ENCODE measurements at places on chromosomes 11 and 22.
A peak's percentile ranks its signal among the peaks of the same experiment; 100 is the strongest.

DNA sequence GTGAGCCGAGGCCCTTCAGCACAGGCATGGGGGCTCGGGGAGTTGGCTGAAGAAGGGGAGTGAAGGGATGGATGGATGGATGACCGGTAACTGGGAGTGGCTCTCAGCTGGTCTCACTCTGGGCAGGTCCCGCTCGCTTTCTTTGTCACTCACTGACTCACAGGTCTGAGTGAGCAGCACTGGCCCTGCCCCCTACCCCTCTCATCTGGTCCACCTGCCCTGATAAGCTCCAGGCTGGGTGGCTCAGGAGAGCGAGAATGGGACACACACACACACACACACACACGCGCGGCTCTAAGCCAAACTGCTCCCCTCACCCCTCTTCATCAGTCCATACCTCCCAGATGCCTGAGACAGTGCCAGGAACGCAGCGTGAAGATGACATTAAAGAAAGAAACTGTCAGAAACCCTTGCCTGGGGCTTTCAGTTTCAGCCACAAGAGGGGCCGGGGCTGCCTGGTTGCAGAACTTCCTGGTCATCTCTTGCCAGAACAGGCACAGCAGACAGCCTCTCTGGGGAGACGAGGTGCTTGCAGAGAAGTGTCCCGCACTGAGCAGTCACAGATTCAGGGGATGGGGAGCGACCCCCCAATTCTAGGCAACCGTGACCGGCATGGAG, 16.5 kb upstream of the SHISAL1 start:
- DNase-seq: peak; percentile 13

- DNase-seq: no peak
Measured at GRCh38 chr11:29296680-29297079, 720.1 kb downstream of the KCNA4 start.

- DNase-seq: peak; percentile 55
Measured at GRCh38 chr22:50731811-50732624, 6.0 kb upstream of the ACR start.

- DNase-seq: no peak
Measured at GRCh38 chr11:7547687-7548086, 33.9 kb downstream of the PPFIBP2 start.

DNA sequence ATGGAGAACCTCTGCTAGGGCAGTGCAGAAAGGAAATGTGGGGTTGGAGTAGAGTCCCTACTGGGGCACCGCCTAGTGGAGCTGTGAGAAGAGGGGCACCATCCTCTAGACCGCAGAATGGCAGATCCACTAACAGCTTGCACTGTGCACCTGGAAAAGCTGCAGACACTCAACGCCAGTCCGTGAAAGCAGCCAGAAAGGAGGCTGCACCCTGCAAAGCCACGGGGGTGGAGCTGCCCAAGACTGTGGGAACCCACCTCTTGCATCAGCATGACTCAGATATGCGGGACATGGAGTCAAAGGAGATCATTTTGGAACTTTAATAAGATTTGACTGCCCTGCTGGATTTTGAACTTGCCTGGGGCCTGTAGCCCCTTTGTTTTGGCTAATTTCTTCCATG, 8.7 kb downstream of the TSKU start:
- DNase-seq: peak; percentile 88

DNA sequence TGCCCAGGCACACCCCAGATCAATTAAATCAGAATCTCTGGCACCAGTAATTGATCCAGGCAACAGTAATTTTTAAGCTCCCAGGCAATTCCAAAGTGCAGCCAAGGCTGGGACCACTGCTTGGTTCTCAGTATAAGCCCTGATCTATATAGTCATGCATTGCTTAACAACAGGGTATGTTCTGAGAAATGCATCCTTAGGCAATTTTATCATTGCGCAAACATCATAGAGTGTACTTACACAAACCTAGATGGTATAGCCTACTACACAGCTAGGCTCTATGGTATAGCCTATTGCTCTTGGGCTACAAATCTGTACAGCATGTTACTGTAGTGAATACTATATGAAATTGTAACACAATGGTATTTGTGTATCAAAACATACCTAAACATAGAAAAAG, 651 bp upstream of the C11orf42 start:
- peak; percentile 14 for DNase-seq

GRCh38 chr22:24133187-24133965, 47.9 kb upstream of the SUSD2 start:
- DNase-seq: peak; percentile 58

GRCh38 chr11:117900121-117900648, 23.7 kb upstream of the FXYD6 start:
- DNase-seq: no peak

DNA sequence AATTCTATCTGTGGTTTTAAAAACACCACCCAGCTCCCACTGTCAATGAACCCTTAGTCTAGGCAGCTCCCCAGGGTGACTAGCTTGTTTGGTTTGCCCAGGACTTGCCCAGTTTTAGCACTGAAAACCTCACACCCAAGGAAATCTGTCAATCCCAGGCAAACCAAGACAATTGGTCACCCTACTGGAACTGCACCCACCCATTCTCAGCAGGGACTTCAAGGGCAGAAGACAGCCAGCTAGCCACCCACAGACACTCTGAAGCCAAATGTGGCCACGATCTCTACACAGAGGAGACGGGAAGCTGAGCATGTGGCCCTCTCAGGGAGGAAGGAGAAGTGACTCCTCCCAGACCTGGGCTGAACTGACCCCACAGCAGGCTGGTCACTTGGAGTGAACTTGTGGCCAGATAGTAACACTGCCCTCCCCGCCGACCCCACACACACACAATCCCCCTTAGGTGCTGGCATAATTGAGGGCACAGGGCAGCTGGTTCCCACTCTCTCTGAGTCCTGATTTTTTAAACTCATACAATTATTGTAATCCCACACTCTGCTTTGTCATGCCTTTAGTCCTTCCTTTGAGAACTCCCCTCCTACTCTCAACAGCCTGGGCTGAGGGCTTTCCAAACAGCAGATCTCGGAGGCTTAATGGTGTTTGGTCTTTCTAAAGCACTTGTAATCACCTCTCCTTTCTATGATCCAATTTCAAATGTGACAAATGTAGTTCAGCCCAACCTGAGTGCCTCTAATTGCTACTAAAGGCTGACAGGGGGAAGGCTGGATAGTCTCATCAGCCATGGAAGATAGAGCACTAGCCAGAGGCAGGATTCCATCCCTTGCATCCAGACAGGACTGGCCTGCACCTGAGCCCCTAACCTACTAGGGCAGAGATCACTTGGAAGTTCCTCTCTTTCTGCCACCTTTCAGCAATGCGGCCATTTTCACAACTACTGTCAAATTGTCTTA, 74.7 kb upstream of the DRD2 start:
- DNase-seq: no peak

GRCh38 chr22:33000342-33001280, 57.6 kb downstream of the SYN3 start:
- peak; percentile 63 for DNase-seq

- no peak for DNase-seq
Measured at GRCh38 chr11:35850191-35850590, 93.7 kb upstream of the LDLRAD3 start.

DNA sequence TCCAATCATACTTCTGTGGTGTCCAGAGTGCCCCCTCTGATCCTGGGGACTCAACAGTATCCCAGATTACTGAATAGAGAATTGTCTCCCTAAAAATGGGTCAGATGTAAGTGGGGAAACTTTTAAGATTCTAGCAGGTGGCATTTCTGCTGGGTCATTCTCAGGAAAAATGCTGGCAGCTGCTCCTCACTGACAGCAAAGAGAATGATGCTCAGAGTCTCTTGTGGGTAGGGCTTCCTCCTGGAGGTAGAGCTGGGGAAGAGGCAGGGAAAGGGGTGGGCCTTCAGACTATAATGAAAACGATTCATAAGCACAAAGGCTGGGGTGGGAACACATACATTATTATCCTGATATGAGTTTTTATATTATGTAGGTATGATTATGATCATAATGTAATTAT, 647.2 kb downstream of the NELL1 start:
- DNase-seq: no peak

DNA sequence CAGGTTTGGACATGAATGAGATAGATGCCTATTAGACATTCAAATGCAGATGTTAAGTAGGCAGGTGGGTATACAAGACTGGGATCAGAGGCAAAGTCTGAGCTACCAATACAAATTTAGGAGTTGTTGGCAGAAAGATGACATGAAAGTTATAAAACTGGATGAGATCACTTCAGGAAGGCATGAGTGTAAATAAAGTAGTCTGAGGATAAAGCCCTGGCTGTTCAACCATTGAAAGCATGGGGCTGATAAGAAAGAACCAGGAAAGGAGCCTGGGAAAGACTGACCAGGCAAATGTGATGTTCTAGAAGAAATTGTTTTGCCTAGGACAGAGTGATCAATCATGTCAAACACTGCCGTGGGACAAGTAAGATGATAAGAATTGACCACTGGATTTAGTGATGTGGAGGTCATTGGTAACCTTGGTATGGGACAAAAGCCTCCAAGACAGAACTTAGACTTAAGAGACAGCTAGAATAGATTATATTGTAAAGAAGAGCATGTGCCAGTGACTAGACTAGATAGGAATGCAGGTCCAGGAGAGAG, 98.5 kb downstream of the EHF start:
- DNase-seq: peak; percentile 26

DNA sequence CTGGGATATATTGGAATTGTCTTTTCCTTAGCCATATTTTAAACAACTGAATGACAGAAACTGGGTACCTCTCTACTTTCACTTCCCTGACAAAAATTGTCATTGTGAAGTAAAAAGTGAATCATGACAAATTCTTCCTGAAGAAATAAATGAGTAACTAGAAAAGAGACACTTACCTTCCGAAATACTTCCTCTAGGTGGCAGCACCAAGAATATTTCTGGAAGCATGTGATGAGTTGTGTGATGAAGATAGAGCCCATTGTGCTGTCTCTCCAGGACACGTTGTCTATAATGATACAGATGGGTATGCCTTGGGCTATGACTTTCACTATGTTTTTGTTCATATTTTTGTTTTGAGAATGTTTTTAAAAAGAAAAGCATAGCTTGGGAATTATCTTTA, 21.5 kb downstream of the CASP4 start:
- peak; percentile 78 for DNase-seq

GRCh38 chr11:74008373-74009229, at the start of gene UCP3:
TSS of gene UCP3 (minus strand) at chr11:74009085. CDS start at chr11:74007042, 2,043 bp downstream.
- DNase-seq: no peak

- no peak for DNase-seq
Measured at GRCh38 chr22:35064664-35065063, 1.3 kb upstream of the ISX start.

GRCh38 chr11:128772814-128773213, 78.9 kb downstream of the FLI1 start:
- no peak for DNase-seq

DNA sequence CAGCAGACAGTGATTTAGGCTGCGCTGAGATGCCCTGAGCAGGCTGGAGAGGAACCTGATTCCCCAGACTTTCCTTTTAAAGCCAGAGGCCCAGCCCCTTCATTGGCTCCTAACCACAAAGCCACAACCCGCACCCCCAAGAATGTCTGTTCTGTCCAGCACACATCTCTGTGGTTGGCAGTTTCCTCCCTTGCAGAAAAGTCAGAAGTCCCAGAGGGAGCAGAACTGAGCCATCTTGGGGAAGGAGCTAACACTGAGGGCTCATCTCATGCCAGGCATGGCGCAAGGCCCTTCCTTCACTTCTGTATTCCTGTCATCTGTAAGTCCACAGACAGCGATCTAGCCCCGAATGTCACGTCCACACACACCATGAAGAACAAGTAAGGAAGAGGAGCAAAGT, 97.1 kb upstream of the SYT13 start:
- peak; percentile 48 for DNase-seq

GRCh38 chr11:84384731-84385130, 1098.6 kb upstream of the CCDC90B start:
- DNase-seq: peak; percentile 73

GRCh38 chr11:7545611-7546010, 31.8 kb downstream of the PPFIBP2 start:
- DNase-seq: no peak
